ENCODE measurements at places on chromosomes 2 and 18. TPM values are rescaled to one million over a fixed set of nuclear protein-coding genes. Genes with fewer than 3 reads are reported as not detected.

The ABCG8 gene
- not detected for polyA plus RNA-seq

The TTN gene
- 0.08 TPM for polyA plus RNA-seq

The KCNK3 gene
- polyA plus RNA-seq, result not detected

The IGFBP5 gene
- polyA plus RNA-seq, result not detected

DNA sequence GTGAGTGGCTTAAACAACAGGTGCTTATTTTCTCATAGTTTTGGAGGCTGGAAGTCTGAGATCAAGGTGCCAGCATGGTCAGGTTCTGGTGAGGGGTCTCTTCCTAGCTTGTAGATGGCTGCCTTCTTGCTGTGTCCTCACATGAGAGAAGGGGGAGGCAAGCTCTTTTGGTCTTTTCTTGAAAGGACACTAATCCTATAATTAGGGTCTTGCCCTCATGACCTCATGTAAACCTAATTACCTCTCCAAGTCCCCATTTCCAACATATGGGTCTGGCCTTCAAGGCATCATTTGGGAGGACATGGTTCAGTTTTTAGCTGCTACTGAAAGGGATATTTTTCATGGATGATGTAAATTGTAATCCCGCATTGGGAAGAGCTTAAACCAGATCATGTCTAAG, 18.0 kb downstream of the RBM44 start:
- DNase-seq, result no peak

Measured in CD14-positive monocyte (primary cell).